T-helper 22 cell (primary cell): ENCODE measurements at places on chromosomes 4 and X.

DNA sequence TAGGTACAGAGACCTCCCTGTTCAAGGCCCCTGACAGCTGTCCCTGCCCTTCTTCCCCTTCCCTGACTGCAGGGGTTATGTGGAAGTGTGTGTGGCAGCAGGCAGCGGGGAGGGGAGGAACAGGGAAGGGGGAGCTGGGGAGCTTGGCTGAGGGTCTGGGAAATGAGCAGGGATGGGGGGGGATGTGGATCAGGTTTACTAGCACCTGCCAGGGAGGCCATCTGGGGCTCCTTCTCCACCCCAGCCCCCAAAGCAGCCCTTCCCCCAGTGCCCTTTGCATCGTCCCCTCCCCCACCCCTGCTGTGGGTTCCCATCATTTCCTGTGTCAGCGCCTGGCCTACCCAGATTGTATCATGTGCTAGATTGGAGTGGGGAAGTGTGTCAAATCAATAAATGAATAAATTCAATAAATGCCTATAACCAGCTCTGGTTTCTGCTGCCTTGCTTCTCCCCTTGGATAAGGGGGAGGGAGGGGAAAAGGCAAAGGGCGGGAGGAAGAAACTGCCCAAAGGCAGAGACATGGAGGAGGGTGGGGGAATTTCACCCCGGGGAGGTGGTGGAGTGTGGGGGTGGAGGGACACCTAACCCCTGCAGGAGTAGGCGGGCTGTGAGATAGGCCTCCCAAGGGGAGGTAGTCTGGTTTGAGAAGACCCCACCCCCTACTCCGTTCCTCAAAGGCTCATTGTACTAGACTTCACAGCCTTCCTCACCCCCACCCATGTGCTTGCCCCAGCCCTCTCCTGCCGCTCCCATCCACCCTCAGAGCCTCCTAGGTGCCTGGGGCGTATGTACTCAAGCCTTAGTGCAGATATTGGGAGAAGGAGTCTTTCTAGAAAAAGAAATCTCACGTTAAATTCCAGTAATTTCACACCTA lies 3.2 kb downstream of the CXorf65 start:
- DNase-seq, result peak; percentile 42

DNA sequence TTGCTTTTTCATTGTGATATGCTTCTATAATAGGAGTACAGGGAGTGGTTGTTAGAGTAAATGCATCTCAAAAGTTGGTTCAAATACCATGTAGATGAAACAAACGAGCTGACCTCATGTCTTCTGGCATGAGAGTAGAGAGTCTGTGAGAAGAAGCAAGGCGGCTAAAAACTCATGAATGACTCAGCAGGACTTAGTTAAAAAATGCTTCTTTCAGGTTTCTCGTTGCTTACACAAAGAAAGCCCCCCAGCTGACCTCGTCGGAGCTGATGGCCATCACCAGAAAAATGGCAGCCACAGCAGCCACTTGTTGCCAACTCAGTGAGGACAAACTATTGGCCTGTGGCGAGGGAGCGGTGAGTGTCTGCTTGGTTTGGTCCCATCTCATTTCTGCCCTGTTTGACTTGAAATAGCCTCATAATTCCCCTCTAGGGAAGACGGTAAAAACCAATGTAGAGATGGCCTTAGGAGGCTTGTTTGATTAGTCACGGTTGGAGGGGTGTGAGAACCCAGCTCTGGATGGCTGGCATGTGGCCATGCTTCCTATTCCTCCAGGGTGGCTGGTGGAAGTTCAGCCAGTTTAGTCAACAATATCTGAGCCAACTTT lies 14.5 kb downstream of the AFP start:
- no peak for DNase-seq

- no peak for DNase-seq
Measured at GRCh38 chrX:149829751-149830191, 48.0 kb downstream of the MAGEA9 start.

DNA sequence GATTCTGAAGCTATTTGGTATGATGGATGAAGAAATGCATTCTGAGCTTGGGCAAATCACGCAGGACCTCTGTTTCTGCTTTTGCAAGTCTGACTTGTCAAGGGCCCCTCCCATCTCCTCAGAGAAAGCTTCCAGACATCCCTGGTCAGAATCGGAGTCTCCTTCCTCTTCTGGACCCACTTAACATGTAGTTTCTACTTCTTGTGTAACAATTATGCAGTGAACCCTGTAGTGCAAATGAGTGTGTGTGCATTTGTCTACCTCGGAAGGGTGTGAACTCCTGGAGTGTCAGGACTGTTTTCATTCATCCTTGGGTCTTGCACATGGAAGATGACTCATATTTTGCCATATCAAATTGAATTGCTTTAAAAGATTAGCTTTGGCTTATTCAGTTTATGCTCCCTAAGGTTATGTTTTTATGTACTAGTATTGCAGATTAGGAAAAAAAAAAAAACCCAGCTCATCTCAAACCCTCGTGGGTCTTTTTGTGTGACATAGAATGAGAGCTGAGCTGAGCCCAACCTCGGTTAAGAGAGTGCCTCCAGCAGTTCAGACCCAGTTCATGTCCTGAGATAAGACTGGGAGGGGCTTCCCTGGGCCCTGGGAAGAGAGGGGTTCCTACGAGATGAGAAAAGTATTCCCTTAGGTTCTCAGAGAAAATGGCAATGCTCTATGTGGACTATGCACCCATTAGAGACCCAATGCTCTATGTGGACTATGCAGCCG lies 61.1 kb upstream of the RPL34 start:
- no peak for DNase-seq

DNA sequence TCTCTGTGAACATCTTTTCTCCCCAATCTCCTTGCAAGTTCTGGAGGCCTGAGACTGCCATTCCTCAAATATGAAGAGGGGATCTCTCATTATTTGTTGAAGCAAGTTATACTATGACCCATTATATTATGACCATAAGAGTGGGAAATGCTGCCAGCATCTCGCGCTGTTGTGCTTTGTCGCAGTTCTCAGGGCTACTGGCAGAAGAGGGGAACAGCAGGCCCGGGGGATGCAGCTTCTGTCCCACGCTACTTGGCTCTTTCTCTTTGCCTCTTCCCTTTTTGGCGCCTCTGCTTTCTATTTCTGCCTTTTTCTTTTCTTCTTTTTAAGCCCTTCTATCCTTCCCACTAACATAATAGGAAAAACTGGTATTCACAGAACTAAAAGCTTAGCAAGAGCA lies 64.2 kb downstream of the GEMIN8 start:
- DNase-seq, result no peak

GRCh38 chr4:86117705-86118302 lies 242.0 kb downstream of the MAPK10 start:
- no peak for DNase-seq

DNA sequence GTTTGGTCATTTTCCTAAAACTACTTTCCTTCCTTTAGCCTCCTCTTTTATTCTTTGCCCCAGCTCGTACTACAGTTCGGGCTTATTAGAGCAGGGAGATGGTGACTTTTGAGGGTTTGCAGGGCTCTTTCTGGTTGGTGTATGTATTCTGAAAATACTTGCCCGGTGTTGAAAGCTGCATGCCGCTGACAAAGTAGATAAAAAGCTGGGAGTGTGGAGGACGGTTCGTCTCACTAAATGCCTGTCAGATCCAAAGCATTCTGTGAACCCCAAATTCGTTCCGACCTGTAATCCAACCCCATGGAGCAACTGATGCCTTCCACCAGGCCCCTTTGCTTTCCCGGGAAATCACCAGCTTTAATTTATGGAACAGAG lies 19.2 kb downstream of the TRIM2 start:
- no peak for DNase-seq

- no peak for DNase-seq
Measured at GRCh38 chr4:116811730-116812129, 273.6 kb downstream of the TRAM1L1 start.

DNA sequence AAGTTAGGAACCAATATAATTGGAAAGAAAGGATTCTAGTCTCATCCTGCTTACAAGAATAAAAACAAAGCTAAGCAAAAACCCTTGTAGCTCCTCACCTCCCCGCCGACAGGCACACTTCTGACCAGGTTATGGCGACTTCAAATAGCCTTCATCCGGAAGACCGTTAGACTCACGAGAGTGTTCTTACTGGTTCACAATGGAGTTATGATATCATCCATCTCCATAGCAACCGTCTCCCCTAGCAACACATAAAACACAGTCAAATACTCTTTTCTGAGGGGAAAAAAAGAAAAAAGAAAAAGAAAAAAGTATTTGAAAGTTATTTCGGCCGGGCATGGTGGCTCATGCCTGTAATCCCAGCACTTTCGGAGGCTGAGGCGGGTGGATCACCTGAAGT lies at the start of gene IL13RA2:
TSS of gene IL13RA2 (minus strand) at position 162 of the 400 bp plus-strand sequence. CDS start 347 bp downstream, outside the sequence.
- DNase-seq, result no peak

DNA sequence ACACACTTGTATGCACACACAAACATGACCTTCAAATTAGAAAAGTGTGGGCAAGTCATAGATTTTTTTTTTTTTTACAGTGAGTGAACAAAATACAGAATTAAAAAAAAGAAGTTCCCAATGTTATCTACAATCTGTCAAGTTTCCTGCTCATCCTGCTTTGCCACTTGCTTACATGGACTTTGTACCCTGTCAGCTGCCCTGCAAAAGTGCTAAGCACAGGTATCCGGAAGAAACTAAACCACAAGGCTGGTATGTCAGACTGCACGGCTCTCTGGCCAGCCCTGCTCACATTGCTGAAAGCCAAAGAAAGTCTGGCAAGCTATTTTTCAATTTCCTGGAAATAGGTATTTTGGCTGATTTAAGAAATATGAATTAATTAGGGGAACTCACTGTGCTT lies 38.9 kb upstream of the BCLAF3 start:
- DNase-seq, result no peak

GRCh38 chrX:81120258-81120935 lies 81.3 kb downstream of the HMGN5 start:
- no peak for DNase-seq

DNA sequence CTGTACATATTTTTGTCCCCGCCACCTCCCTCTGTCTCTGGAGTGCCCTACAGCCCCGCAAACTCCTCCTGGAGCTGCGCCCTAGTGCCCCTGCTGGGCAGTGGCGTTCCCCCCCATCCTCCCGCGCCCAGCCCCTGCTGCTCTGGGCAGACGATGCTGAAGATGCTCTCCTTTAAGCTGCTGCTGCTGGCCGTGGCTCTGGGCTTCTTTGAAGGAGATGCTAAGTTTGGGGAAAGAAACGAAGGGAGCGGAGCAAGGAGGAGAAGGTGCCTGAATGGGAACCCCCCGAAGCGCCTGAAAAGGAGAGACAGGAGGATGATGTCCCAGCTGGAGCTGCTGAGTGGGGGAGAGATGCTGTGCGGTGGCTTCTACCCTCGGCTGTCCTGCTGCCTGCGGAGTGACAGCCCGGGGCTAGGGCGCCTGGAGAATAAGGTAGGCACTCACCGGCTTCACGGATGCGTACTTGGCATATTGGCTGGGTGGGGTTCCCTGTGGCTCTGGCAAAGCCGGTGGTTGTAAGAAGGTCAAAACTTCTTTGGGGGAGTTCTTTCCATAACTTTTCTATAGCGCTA lies 653 bp downstream of the HHIP start:
- DNase-seq, result no peak

GRCh38 chrX:68072041-68072440 lies 361.3 kb downstream of the OPHN1 start:
- no peak for DNase-seq

DNA sequence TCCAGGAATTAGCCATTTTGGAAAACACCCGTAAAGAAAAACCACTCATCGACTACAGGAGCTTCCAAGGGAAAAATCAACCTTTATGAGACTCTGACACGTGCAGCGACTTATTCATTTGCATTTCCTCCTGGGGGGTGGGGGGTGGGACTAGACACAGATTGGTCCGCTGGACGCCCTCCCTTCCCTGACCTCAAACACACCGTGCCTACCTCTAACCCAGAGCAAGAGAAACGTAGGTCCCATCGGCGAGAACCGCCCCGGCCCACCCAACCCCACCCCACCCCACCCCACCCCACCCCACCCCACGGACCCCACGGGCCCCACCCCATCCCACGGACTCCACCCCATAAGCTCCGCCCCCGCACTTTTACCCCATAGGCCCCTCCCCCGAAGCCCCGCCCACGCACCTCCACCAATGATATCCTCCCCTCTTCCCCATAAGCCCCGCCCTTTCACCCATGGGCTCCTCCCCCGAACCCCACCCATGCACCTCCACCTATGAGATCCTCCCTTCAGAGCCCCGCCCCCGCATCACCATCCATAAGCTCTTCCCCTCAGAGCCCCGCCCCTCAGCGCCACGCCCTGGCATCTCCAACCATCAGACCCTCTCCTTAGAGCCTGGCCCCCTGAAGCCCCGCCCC lies 1.1 kb downstream of the GTPBP6 start:
- DNase-seq, result no peak

DNA sequence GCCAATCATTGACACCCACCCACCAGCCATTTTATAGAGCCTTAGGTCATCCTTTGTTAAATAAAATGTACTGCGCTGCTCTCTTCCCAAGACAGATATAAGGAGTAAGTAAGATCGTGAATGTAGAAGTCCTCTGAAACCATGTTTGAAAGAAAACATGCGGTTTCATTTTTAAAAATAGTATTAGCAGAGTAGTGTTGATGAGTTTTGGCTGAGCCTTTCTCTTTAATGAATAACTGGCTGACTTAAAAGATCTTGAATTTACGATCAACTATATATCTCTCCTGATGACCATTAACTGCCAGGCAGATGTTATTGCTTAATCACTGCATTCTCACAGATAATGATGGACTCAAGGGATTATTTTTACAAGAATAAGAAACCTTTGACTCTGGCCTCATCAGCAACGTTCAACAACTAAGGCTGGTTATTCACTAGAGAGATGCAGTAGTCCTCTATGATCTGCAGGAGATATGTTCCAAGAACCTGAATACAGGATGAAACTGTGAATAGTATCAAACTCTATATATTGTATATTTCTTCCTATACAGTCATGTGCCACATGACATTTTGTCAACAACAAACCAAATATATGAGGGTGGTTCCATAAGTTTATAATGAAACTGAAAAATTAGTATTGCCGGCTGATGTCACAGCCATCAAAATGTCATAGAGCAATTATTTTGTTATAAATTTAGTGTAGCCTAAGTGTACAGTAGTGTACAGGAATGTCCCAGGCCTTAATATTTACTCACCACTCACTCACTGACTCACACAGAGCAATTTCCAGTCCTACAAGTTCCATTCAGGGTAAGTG lies 80.8 kb downstream of the FAM13A start:
- no peak for DNase-seq

DNA sequence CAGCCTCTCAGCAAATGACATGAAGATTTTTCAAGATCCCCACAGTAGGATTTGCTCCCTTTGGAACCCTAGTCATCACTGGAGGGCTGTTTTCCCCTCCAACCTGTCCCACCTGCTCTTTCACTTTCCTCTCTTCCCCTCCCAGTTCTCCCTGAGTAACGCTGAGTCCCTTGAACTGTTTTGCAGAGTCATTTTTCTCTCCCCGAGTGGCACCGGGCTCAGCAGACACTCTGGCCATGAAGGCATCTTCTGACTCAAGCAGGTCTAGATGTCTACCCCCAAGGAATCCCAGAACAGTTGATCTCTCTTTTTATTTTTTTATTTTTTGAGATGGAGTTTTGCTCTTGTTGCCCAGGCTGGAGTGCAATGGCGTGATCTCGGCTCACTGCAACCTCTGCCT lies 52.2 kb downstream of the HTRA3 start:
- DNase-seq, result no peak

GRCh38 chr4:94965852-94966251 lies 208.1 kb downstream of the BMPR1B start:
- DNase-seq, result no peak
